ENCODE measurements at places on chromosomes 1 and 21. TPM values are rescaled to one million over a fixed set of nuclear protein-coding genes. Genes with fewer than 3 reads are reported as not detected.

DNA sequence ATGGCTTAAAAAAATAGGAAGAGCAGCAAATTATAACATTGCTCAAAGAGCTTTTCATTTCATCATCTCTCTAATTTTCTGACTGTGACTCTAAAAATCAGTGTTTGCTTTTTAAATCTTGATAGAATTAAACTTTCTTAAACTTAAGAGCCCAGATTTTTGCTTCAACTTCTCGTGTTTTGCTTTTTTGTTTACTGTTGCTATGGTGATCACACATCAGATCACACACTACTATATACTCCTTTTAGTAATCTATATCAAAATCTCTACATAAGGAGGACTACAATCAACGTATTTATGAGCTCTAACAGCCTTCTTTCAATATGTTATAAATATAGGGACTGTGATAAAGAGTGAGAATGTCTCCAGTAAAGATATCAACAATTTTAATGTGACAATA lies 537.3 kb downstream of the KCNT2 start:
- no peaks in the 10 kb centered on the region for H3K27me3 ChIP-seq
- H3K4me1 ChIP-seq = no peaks in the 10 kb centered on the region
- no peak overlapping the region for H3K27ac ChIP-seq
- H3K36me3 ChIP-seq = no peaks in the 10 kb centered on the region

DNA sequence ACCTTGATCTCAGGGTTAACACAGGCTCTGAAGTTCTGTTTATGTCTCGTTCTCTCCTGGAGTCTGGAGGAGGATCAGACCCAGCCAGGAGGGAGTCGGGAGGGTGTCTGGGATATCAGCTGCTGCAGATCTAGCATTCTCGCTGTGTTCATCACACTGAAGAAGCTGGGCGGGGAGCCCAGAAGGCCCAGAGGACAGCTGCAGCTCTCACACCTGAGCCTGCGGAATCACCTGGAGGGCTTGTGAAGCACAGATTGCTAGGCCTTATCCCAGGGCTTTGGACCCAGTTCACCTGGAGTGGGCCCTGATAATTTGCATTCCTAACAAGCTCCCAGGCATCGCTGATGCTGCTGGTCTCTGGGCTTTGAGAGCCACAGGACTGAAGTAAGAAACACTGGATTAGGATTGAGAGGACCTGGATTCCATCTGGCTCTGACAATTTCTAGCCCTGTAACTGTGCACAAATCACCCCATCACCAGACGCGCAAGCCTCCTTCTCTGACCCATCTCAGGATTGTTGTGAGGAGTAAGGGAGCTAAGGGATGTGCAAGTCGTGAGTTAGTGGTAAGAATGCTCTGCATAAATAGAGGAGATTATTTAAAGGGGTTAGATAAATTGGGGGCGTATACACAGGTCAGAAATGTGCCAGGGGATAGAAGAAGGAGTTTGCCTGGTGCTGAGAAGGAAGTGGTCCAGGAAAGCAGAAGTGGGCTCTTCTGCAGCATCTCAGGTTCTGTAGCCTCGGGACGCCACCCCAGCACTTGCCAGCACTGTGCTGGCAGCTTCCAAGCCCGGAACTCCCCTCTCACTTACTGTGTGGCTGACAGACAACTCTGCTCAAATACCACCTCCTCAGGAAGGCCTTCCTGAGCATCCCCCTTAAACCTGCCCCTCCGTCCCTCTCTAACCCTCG lies 19.1 kb downstream of the ABCA4 start:
- DNase-seq = no peak
- no peak overlapping the region for H3K27ac ChIP-seq
- H3K4me3 ChIP-seq = no peak overlapping the region
- H3K27me3 ChIP-seq = no peaks in the 10 kb centered on the region
- H3K36me3 ChIP-seq = no peaks in the 10 kb centered on the region

GRCh38 chr1:56473582-56474270 lies 105.6 kb downstream of the PLPP3 start:
- no peak for DNase-seq
- peaks cover 54% of the 10 kb centered on the region for H3K4me1 ChIP-seq
- no peaks in the 10 kb centered on the region for H3K27me3 ChIP-seq

DNA sequence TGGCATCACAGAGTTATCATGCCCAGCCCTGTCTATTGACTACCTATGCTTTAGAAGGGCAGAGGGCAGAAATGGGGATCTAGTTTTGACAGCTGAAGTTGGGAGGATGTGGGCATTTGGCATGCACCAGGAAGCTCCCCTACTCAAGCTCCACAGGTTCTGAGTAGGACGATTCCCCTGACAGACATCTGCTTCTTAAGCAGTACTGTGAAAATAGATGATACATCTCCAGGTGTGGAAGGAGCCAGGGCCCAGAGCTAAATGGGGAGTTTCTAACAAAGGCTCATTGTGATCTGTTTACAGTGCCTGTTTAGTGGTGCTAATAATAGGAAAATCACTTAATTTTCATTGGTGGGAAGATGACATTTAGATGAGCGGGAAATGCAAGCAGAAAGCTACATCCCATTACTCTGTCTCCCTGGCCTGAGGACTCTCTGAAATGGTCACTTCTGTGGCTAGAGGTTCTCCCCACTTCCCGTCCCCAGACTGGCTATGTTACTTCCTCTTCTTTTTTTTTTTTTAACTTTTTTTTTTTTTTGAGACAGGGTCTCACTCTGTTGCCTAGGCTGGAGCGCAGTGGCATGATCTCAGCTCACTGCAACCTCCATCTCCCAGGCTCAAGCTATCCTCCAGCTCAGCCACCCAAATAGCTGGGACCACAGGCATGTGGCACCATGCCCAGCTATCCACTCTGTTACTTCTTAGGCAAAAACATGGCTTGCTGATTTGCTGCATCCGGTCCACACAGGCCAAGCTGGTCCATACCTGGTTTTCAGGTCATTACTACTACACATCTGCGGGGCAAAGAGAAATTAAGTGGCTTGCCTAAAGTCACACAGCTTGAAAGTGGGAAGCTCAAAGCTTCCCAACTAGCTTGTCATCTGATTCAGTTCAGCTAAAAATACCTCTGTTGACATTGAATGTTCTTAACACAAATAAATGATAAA lies 23.2 kb upstream of the CNIH3 start:
- no peaks in the 10 kb centered on the region for H3K36me3 ChIP-seq
- H3K27ac ChIP-seq = no peak overlapping the region
- no peaks in the 10 kb centered on the region for H3K27me3 ChIP-seq
- H3K4me3 ChIP-seq = no peak overlapping the region

DNA sequence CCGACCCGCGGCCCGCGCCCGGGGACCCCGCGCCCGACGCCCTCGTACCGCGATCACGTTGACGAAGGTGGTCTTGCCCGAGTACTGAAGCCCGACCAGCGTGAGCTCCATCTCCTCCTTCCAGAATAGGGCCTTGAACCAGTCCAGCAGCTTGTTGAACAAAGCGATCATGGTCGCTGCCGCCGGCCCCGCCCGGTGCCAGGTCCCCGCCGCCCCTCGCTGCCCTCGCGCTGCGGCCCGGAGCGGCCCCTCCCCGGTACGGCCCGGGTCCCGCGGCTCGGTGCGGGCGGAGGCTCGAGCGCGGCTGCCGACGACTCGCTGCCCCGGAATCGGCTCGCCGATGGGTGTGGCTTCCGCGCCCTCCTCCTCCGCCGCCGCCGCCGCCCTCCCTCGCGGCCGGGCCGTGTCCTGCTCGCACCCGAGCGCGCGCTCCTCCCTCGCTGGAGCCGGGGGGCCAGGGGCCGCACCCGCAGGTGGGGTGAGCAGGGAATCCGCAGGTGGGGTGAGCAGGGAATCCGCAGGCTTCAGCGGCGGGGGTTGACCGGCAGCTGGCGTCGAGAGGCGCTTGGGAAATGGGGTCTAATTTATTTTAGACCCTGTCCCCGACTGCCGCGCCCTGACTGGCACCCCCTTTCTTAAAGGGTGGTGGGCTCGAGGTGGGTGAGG lies at the start of gene ARL8A:
TSS of gene ARL8A (minus strand) at position 336 of the 666 bp plus-strand sequence. CDS start at position 171, 165 bp downstream.
- H3K27me3 ChIP-seq = no peaks in the 10 kb centered on the region
- peak within 1 kb of the TSS; percentile 90 for H3K4me3 ChIP-seq
- peak; percentile 72 for DNase-seq
- no peaks in the 10 kb centered on the region for H3K4me1 ChIP-seq

GRCh38 chr1:17587693-17588047 lies 48.2 kb downstream of the ARHGEF10L start:
- DNase-seq = no peak
- H3K27ac ChIP-seq = peak overlapping the region; percentile 87

GRCh38 chr1:93964777-93965200 lies 55.6 kb upstream of the GCLM start:
- H3K27me3 ChIP-seq = no peaks in the 10 kb centered on the region
- H3K4me3 ChIP-seq = no peak overlapping the region
- no peak for DNase-seq
- H3K36me3 ChIP-seq = no peaks in the 10 kb centered on the region
- H3K27ac ChIP-seq = no peak overlapping the region

- no peak for DNase-seq
- H3K27me3 ChIP-seq = no peaks in the 10 kb centered on the region
- H3K4me1 ChIP-seq = no peaks in the 10 kb centered on the region
- no peak overlapping the region for H3K4me3 ChIP-seq
- H3K36me3 ChIP-seq = no peaks in the 10 kb centered on the region
Observed at GRCh38 chr1:191970116-191970515, 188.1 kb upstream of the RGS18 start.

- no peak for DNase-seq
- H3K4me3 ChIP-seq = no peak overlapping the region
- no peak overlapping the region for H3K27ac ChIP-seq
- no peaks in the 10 kb centered on the region for H3K27me3 ChIP-seq
- no peaks in the 10 kb centered on the region for H3K4me1 ChIP-seq
Observed at GRCh38 chr21:16047904-16048303, 318.1 kb downstream of the USP25 start.

GRCh38 chr1:201304126-201304525 lies 20.8 kb downstream of the PKP1 start:
- no peak overlapping the region for H3K27ac ChIP-seq
- H3K4me3 ChIP-seq = no peak overlapping the region
- H3K36me3 ChIP-seq = no peaks in the 10 kb centered on the region
- no peak for DNase-seq
- H3K27me3 ChIP-seq = no peaks in the 10 kb centered on the region

- H3K4me1 ChIP-seq = peaks cover 38% of the 10 kb centered on the region
- no peak overlapping the region for H3K27ac ChIP-seq
- no peaks in the 10 kb centered on the region for H3K27me3 ChIP-seq
- no peaks in the 10 kb centered on the region for H3K36me3 ChIP-seq
- no peak for DNase-seq
Observed at GRCh38 chr1:89670163-89670562, 37.2 kb downstream of the LRRC8C start.

DNA sequence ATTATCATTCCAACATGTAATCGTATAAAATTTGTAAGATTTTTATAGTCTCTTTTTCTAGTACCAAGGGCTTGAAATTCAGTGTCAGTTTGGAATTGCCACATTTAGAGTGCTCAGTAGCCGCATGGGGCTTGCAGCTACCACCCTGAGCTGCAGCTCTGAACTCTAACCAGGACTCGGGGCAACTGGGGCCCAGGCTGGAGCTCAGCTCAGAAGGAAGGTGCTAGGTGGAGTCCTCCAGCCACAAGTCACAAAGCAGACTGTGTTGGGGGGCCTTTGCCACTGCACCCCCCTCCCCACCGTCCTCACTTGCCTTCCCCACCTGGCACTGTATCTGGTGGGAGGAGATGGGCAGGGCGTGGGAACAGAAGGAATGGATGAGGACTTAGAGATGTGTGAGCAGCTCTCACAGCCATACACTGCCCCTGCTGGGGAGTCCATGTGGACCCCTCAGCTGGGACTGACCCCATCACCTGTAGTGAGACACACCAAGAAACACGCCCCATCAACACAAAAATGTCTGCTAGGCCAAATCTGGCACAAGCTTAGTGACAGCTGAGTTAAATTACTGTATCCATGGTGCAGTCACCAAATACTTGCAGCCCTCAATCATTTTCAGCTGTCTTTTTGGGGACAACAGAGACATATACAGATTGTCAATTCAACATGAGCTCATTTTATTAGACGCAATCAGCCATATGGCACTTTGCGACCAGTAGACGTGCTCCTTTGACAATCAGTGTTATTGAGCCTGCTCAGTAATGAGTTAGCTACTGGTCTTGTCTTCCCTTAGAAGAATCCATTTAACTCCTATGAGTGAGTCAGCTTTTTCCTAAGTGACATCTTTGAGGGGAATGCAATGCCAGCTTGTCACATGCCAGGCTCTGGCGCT lies 241.7 kb upstream of the RAB4A start:
- no peaks in the 10 kb centered on the region for H3K27me3 ChIP-seq
- no peaks in the 10 kb centered on the region for H3K4me1 ChIP-seq
- H3K36me3 ChIP-seq = no peaks in the 10 kb centered on the region
- no peak overlapping the region for H3K27ac ChIP-seq
- H3K4me3 ChIP-seq = no peak overlapping the region

GRCh38 chr1:191460234-191460633 lies 698.0 kb upstream of the RGS18 start:
- no peaks in the 10 kb centered on the region for H3K36me3 ChIP-seq
- no peaks in the 10 kb centered on the region for H3K27me3 ChIP-seq
- no peak overlapping the region for H3K27ac ChIP-seq
- DNase-seq = no peak
- no peak overlapping the region for H3K4me3 ChIP-seq

- no peaks in the 10 kb centered on the region for H3K27me3 ChIP-seq
- H3K27ac ChIP-seq = no peak overlapping the region
- no peaks in the 10 kb centered on the region for H3K4me1 ChIP-seq
- H3K4me3 ChIP-seq = no peak overlapping the region
- peaks cover 22% of the 10 kb centered on the region for H3K36me3 ChIP-seq
Observed at GRCh38 chr1:230251644-230252191, 174.4 kb downstream of the PGBD5 start.

- no peaks in the 10 kb centered on the region for H3K4me1 ChIP-seq
- DNase-seq = no peak
- no peaks in the 10 kb centered on the region for H3K27me3 ChIP-seq
- no peak overlapping the region for H3K27ac ChIP-seq
- H3K4me3 ChIP-seq = no peak overlapping the region
- no peaks in the 10 kb centered on the region for H3K36me3 ChIP-seq
Observed at GRCh38 chr1:9211291-9211811, 23.2 kb upstream of the H6PD start.

GRCh38 chr21:15034126-15034853 lies 30.5 kb downstream of the NRIP1 start:
- no peak overlapping the region for H3K4me3 ChIP-seq
- H3K27ac ChIP-seq = no peak overlapping the region
- no peak for DNase-seq
- H3K36me3 ChIP-seq = no peaks in the 10 kb centered on the region
- H3K27me3 ChIP-seq = no peaks in the 10 kb centered on the region
- H3K4me1 ChIP-seq = peaks cover 12% of the 10 kb centered on the region

GRCh38 chr1:68917456-68917855 lies 420.6 kb upstream of the DEPDC1 start:
- peaks cover 10% of the 10 kb centered on the region for H3K4me1 ChIP-seq
- no peak overlapping the region for H3K4me3 ChIP-seq
- no peak overlapping the region for H3K27ac ChIP-seq
- DNase-seq = no peak

Gene WNT2B
- total RNA-seq = 18.6 TPM

Gene MXRA8
- 53.4 TPM for total RNA-seq

Data from right atrium auricular region (tissue), 2 donors.